ENCODE measurements at places on chromosomes 12 and 14.

DNA sequence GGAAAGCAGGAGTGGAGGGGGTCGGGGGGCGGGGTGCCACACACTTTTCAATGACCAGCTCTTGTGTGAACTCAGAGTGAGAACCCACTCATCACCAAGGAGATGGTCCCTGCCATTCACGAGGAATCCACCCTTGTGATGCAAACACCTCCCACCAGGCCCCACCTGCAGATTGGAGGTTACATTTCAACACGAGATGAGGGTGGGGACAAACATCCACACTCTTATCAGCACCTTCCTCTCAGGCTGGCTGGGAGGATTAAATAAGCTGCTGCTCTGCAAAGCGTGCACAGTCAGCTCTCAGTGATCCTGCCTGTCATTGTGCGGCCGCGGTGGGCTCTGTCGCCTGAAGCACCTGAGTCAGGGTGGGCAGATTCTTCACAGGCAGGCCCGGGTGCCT, 39.7 kb downstream of the AACS start:
- DNase-seq: no peak

DNA sequence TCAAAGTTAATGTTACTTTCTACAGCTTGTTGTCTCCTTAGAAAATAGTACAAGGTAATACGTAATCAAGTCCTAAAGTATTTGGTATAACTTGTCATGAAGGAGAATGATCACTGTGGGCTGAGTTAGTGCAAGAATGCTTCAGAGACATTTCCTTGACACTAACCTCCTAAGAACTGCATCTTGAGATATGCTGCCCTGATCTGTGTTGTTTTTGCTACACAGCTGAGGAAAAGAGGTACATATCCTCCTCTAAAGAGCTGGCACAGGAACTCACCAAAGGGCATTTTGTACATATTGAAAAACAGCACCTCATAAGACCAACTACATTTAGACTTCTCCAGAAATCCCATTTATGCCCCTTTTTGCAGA, 28.7 kb downstream of the RAP1B start:
- DNase-seq: no peak

DNA sequence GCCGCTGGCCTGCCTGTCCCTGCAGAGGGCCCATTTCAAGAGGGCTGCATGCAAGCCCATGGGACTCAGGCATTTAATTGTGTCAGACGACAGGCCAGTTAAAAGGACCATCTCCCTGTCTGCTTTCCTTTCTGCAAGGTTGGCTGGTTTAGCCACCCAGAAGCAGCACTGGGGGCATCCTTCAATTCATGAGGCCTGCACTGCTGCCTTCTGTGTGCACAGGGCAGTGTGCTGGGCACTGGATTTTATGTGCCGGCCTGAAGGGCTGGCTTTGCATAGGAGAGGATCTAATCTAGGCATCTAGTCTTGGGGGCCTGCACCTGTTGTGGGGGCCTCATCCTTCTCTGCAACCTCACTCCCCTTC, 114.1 kb upstream of the FKBP4 start:
- no peak for DNase-seq

- DNase-seq: no peak
Observed at GRCh38 chr12:19596434-19597166, 157.3 kb downstream of the AEBP2 start.

GRCh38 chr14:87000081-87000480, 992.9 kb downstream of the GALC start:
- no peak for DNase-seq

GRCh38 chr14:21039585-21040369, 2.4 kb upstream of the RNASE7 start:
- no peak for DNase-seq

DNA sequence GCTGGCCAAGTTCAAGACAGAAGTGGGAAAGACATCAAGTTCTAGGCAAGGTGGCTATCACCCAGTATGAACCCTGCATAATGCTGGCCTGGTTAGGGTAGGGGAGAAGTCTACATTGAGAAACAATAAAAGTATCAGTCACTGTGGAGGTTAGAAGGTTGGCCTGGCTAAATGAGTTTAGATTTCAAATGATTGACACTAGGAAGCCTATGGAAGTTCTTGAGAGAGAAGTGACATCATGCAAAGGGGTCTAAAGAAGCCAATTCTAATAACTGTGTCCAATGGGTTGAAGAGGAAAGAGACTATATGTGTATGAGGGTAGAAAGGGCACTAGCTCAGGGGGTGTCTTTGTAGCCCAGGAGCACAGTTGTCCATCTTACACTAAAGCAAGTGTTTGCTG, 98.5 kb upstream of the MBIP start:
- DNase-seq: no peak

- DNase-seq: no peak
Observed at GRCh38 chr12:106986135-106986534, 811 bp downstream of the MTERF2 start.

DNA sequence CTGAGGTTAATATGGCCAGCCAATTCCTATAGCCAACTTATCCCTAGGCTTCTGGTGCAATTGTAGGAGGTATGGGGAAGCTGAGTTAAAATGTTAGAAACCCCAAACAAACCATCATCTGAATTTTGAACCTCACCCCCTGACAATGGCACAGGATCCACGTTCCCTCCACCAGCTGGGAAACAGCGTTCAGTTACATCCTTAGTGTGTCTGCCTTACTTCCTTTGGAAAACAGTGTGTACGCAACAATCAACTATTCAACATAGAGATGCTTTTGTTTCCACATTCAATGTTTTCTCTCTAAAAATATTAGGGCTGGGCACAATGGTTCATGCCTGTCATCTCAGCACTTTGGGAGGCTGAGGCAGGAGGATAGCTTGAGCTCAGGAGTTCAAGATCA, 203.4 kb downstream of the TTC7B start:
- DNase-seq: no peak

DNA sequence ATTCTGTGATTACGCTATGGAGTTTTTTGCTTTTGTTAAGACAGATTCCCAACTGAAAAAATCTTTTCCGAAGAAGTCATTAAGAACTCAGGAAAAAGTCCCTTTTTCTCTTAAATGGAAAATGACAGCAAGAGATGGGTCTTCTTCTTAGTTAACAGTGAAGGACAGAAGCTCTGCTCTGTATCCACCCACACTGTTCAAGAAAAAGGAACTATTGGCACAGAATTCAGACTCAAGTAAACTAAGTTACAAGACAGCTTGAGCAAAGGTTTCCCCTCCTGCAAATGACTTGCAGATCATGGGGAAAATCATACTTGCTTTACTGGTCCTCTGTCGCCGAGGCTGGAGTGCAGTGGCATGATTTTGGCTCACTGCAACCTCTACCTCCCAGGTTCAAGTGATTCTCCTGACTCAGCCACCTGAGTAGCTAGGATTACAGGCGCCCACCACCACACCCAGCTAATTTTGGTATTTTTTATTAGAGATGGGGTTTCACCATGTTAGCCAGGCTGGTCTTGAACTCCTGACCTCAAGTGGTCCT, 137.1 kb upstream of the AEBP2 start:
- no peak for DNase-seq

GRCh38 chr12:113766879-113767878, 198.9 kb downstream of the RBM19 start:
- no peak for DNase-seq

DNA sequence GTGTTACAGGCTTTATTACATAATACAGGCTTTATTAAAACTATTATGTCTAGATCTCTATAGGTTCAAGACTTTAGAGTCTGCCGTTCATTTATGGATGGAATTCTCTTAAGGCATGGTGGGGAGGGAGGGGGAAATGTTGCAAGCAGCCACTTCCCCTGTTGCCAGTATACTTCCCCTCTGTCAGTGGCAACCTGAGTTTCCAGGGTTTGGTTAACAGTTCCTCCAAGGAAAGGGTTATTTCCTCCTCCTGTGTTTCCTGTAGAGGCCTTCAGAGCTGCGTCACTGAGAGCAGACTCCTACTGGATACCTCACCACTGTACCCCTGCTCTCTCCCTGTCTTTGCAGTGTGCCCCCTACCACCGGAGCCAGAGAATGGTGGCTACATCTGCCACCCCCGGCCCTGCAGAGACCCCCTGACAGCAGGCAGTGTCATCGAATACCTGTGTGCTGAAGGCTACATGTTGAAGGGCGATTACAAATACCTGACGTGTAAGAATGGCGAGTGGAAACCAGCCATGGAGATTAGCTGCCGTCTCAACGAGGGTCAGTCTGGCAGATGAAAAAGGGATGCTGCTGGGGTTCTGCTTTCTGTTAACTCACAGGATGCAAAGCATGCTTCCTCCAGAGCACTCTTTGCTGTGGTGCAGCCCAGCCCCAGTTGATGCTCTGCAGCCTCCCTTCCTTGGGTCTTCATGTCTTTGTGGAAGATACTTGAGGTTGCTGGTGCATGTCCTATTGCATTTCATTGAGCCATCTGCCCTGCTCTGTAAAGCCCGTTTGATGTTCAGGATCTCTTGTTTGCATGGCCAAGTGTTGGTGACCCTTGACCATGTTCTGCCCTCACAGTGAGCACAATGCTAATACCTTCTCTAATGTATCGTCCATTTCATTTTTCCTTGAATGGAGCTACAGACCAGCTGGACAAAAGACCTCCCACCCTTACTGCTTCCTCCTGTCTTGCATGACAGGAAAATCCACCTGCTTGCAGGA, 63.6 kb upstream of the SRSF5 start:
- no peak for DNase-seq

DNA sequence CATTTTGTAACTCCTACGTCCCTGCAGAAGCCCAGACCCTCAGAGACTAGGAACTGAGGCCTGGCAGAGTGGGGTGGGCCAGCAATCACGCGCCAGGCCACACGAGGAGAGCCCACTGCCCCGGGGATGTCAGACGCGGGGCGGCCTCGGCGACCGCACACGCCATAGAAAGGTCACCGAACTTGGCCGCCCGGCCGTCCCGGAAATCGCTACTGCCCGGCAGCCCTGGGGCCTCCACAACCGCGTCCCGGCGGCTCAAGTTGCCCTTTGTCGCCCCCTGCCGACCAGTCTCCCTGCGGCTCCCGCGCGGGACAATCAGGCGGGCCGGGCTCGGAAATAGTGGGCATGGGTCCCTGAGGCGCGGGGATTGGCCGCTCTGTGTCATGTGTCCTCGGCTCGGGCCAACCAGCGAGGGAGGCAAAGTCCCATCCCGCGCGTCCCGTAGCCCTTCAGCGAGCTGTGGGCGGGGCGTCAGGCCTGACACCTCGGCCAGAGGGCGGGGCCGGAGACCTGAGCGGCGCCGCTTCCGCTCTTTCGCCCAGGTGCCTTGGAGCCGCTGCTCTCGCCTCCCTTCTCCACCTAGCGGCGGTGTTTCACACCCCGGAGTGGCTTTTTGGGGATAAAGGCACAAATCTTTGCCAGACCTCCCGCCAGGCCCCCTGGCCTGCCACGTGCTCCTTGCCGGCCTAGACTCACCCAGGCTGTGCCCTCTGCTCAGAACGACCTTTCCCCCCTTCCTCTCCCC, 33.4 kb upstream of the DEGS2 start:
- peak; percentile 99 for DNase-seq

- no peak for DNase-seq
Observed at GRCh38 chr14:94267352-94267751, 25.7 kb downstream of the SERPINA10 start.

DNA sequence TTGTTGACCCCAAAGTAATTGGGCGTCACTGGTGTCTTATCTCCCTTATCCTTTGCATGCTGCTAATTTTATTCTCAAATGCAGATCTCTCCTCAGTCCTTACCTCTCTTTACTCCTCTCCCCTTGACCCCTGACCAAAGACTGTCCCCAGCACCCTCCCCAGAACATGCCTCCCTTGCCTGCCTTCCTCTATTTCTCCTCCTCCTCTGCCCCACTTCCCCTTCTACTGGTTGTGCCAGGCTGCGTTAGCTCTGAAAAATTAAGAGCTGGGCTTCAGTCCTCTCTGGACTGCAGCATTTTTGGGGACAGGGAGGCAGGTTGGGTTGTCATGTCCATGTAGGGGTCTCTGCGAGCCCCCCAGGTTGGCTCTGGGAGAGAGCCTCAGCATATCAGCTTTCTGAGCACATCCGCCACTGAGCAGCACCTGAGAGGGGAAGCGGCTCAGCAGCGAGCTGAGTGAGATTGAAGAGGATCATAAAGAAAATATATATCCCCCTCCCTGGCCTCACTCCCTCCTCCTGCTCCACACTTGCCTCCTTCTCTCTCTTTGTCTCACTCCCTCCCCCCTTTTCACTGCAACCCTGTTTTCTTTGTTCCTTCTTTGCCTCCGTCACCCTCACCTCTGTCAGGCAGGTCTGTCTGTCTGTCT, 6.4 kb upstream of the CISTR start:
- no peak for DNase-seq

GRCh38 chr12:48219631-48220030, 16.5 kb upstream of the OR10AD1 start:
- no peak for DNase-seq

- no peak for DNase-seq
Observed at GRCh38 chr14:103427485-103428443, 42.5 kb downstream of the MARK3 start.

- no peak for DNase-seq
Observed at GRCh38 chr12:34602213-34602940, 580.1 kb downstream of the ALG10 start.

- no peak for DNase-seq
Observed at GRCh38 chr12:97229004-97229403, 233.6 kb upstream of the RMST start.

DNA sequence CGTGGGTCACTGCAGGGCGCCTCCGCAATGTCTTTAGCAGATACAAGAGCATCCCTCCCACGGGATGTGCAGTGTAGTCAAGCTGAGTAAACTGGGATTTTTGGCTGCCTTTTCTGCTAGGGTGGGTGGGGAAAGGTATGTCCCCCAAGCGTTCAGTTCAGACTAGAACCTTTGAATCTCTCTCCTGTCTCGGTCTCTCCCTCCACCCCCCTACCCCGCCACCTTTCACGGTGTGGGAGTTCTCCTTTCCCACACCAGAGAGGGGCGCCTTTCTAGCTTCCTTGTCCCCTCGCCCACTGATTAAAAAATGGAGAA, 525 bp upstream of the FAR2 start:
- DNase-seq: no peak

- DNase-seq: no peak
Observed at GRCh38 chr14:101733211-101733610, 28.3 kb upstream of the PPP2R5C start.
